ENCODE measurements at places on chromosomes 1 and 21. TPM values are rescaled to one million over a fixed set of nuclear protein-coding genes. Genes with fewer than 3 reads are reported as not detected.

The DTL gene
- polyA plus RNA-seq, result 8.7 TPM

The MXRA8 gene
- polyA plus RNA-seq, result 205 TPM

The CRYAA gene
- polyA plus RNA-seq, result not detected

The CD5L gene
- not detected for polyA plus RNA-seq

The TP53BP2 gene
- 28.4 TPM for polyA plus RNA-seq

The HLCS gene
- polyA plus RNA-seq, result 23.1 TPM

The AMPD1 gene
- not detected for polyA plus RNA-seq

The ARMH1 gene
- 0.75 TPM for polyA plus RNA-seq

The TINAGL1 gene
- 2.8 TPM for polyA plus RNA-seq

- DNase-seq, result no peak
These were observed 120.5 kb downstream of the PRDM2 start for GRCh38 chr1:13820456-13820855.

- DNase-seq, result no peak
These were observed 15.3 kb upstream of the GPR137B start for GRCh38 chr1:236127045-236127444.

GRCh38 chr21:17488620-17489019, 24.2 kb upstream of the CXADR start:
- DNase-seq, result no peak

- peak; percentile 55 for DNase-seq
These were observed 76.5 kb upstream of the USH2A start for GRCh38 chr1:216499581-216500272.

- DNase-seq, result no peak
These were observed 27.6 kb downstream of the RUNX3 start for GRCh38 chr1:24902471-24902891.

DNA sequence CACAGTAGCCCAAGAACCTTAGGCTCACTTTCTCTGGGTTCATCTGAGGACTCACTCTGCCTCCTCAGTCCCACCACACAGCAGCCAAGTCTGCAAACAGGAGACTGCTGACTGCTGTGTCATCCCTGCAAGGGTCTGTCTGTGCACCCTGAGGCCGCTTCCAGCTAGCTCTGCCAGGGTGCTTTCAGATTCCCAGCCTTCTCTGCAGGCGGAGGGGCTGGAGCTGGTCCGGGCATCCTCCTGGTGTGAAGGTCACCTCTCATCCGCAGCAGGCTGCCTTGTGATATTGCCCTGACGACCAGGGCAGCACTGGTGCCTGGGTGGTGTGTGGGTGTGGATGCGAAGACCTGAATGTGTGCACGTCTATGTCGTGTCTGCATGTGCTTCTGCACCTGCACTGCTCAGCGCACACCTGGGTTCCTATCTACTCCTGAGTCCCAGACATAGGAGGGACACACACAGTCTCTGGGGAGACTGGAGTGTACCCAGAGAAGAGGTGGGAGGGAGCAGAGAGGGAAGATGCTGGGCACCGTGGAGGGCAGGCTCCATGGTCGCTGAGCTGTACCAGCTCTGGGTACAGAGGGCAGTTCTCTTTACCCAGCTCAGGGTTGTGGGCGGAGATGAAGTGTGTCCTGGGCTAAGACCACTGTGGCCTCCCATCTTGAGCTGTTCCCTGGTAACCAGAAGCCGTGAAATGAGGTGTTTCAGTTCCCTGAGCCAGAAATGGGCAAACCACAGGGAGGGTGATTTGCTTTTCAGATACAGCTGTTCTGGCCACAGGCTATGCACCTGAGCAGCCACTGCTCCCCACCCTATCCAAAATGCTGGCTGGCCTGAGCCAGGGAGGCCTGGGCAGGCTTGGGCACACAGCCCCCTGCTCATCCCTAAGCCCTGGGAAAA, 160.9 kb upstream of the CSF3R start:
- DNase-seq, result no peak

DNA sequence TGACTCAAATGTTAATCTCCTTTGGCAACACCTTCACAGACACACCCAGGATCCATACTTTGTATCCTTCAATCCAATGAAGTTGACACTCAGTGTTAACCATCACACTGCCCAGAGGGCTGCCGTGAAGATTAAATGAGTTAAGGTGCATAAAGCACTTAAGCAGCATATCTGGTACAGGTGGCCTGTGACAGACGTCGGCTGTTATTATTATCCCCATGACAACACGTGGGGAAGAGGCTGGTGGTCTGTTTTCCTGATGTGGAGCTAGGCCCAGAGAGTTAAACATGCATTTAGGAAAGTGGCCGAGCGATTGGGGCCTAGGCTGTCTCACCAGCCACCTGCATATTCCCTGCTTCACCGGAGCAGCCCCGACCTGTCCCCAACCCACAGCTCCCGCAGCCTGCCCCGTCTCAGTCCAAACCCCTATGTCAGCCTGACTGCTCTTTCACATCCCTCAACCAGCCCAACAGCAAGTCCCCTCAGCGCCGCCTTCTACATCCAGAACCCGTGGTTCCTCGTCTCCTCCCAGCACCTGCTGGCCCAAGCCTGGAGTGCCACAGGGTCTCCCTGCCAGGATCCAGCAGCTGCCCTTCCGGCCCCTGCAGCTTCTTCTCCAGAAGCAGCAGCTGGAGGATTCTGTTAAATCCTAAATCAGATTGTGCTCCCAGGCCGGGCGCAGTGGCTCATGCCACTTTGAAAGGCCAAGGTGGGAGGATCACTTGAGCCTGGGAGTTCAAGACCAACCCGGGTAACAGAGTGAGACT, 77.9 kb downstream of the FBXO2 start:
- DNase-seq, result no peak

- no peak for DNase-seq
These were observed 267.4 kb downstream of the NPHP4 start for GRCh38 chr1:5724847-5725246.

DNA sequence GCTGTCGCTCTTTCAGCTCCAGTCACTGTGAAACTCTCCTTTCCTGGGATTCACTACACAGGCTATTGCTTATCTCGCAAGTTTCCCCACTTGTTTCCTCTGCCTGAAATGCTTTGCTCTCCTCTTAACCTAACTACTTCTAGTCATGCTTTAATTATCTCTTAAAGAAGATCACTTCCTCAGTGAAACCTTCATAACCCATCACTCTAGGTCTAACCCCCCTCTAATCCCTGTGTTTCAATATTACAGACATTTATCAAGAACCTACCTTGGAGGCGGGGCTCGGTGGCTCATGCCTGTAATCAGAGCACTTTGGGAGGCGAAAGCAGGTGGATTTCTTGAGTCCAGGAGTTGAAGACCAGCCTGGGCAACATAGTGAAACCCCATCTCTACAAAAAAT, 16.7 kb upstream of the ZNF644 start:
- no peak for DNase-seq

DNA sequence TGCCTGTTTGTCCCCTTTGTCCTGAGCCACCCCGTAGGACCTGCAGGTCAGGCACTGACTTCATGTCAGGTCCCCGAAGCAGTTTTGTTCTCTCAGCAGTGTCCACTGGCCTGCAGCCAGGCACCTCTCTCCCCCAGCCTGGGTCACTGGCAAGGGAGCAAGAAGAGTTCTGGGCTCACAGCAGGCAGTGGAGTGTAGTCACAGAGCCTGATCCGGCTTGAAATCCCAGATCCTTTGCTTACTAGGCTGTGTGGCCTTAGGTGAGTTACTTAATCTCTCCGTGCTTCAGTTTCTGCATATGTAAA, 34.2 kb downstream of the L1TD1 start:
- no peak for DNase-seq

GRCh38 chr1:62057641-62058290, 136.9 kb upstream of the L1TD1 start:
- DNase-seq, result no peak

GRCh38 chr1:238143038-238143437, 252.3 kb upstream of the ZP4 start:
- DNase-seq, result no peak

GRCh38 chr1:24679725-24680124, 36.6 kb downstream of the SRRM1 start:
- no peak for DNase-seq

DNA sequence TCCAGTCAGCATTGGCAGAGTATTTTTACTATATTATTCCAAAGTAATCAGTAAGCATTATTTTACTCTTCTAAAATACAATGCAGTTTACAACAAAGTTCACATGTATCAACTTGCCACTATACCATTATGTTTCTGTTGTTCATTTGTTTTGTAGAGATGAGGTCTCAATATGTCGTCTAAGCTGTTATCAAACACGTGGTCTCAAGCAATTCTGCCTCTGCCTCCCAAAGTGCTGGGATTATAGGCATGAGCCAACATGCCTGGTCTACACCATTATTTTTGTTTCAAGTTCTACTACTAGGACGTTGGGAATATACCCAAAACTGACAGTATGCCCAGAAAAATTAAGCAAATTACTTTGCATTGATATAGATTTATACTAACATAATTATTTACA, 19.8 kb downstream of the FAF1 start:
- DNase-seq, result no peak

DNA sequence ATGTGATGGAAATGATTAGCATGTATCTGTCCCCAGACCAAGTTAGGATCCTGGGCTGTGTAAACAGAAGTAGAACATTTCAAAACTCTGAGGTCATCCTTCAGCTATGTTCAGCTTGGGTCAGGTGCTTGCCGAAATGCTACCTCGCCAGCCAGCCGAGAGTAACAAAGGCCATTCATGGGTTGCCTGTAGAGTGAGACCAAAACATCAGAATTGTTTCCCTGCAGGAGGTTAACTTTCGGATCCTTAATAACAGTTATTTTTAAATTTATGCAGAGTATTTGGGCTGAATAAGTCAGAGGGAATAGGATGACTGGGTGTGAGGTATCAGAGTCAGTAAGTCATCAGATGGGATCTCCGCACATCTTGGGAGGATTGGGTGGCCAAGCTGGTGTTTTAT, 35.6 kb downstream of the SMYD2 start:
- no peak for DNase-seq

DNA sequence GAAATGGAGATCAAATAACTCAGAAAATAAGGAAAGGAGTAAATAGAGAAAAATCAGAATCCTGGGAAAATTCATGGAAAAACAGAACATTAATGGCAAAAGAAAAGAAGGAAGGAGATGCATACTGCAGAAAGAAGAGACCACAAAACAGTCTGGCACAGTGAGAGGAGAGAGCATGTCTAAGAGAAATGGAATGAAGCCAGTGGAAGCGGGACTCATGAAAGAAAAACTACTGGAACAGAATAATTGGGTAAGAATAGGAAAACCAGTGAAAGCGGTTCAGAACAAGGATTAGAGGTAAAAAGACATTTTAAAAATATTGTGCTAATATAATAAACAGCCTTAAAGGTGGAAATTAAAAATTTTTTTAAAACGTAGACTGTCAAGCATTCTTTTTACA, 93.6 kb upstream of the GREM2 start:
- DNase-seq, result peak; percentile 40

- DNase-seq, result no peak
These were observed 160.8 kb downstream of the VAV3 start for GRCh38 chr1:107804134-107804533.

Measured in fibroblast of lung (primary cell).